ENCODE measurements at places on chromosomes 1 and 21. TPM values are rescaled to one million over a fixed set of nuclear protein-coding genes. Genes with fewer than 3 reads are reported as not detected.

DNA sequence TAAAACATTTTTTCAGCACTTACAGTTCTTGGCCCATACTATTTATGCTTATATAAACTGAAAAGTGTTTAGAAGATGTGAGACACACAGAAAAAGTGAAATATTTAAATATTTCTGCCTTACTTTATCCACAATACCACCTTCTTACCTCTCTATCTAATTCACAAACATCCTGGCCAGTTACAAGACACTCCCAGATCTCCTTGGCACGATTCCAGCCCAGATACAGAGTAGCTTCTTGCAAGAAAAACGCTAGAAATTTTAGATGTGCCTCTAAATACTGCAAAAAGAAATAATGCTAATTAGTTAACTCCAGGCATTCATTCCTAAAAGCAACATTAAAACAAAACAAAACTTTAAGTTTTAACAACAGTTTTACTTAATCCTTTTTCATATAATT is 68.4 kb downstream of the USP24 start:
- no peak for DNase-seq

- DNase-seq: no peak
Measured at GRCh38 chr1:185843986-185844385, 109.8 kb downstream of the HMCN1 start.

DNA sequence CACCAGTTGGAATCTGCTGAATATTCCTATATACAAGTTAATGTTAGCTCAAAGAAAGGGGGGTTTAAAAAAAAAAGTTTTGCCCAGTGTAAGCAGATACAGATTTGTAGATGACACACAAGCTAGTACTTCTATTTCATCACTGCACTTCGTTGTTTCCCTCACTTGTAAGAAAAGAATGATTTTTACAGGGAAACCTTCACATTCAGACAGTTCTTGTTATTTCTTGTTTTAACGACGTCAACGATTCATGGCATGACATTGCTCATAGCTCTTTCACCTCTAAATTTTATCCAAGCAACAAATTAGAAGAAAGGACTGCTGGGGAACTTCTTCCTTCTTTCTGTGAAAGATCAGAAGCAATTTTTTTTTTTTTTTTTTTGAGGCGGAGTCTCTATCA is 25.7 kb upstream of the C1orf105 start:
- no peak for DNase-seq

DNA sequence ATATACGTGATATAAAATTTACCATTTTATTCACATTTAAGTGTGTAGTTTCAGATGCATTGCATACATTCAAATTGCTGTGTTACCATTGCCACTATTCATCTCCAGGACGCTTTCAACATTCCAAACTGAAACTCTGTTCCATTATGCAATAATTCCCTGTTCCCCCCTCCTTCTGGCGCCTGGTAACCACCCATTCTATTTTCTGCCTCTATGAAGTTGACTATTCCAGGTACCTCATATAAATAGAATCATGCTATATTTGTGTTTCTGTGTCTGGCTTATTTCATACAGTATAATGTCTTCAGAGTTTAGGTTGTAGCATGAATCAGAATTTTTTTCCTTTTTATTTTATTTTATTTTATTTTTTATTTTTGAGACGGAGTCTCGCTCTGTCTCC is 41.7 kb downstream of the SLC22A15 start:
- no peak for DNase-seq

DNA sequence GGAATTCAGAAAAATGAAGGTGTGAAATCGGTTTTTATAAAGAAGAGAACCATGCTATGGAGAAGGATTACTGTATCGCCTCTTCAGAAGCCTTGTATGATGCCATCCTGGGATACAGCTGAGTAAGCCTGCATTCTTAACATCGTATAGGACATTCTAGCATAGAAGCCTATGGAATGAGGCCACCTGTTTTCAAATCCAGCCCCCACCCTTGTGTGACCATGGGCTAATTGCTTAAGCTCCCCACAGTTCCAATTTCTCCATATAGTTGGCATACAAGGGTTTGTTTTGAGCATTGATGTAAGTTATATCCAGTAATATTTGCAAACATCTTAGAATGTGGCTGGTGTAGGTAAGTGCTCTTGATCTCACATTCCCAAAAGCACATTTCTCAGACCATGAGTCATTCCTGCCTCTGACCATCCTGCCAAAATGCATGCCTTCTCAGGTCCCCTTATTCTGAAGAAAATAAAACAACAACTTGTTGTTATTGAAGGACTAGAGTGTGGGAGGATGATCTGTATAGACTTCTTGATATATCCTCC is 1.5 kb downstream of the OR14A2 start:
- no peak for DNase-seq

GRCh38 chr1:162697140-162697895 is 65.1 kb downstream of the DDR2 start:
- no peak for DNase-seq

DNA sequence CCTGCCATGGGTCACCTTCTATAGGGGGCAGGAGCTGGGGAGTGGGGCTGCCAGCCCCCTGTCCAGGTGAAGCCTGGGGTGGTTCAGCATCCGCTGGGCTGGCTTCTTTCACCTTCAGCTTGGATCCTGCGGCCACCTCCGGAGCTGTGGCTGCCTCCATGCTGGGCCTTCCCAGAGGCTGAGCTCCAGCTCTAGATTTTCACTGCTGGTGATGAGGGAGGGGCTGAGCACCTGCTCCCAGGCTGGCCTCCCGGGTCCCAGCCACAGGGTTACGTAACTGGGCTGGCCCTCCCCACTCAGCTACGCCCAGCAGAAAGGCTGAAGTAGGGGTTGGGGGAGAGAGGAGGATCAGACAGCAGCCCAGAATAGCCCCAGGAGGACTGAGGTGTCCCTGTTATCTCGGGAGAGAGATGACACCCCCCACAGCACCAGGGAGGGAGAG is at the start of gene MYBPHL:
MYBPHL (minus strand) TSS at position 180 of the 442 bp plus-strand sequence; CDS start at position 160, 20 bp downstream.
- no peak for DNase-seq

DNA sequence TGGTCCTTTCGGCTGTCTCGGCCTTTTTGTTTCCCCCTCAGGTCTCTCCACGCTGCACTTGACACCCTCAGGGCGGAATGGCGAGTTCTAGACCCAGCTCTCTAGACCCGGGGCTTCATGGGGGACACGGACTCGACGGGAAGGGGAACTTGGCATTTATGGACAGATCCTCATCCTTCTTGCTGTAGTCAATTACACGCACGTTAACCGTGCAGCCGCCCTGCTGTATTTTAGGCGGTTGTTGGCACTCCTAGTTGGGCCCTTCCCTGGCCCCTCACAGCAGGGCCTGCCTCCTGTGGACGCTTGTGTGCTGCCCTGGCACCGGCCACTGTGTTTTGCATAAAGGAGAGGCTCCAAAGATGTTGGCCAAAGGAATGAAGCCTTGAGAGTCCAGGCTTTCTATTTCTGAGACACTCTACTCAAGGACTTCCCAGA is 558 bp upstream of the BTG3 start:
- DNase-seq: peak; percentile 7

DNA sequence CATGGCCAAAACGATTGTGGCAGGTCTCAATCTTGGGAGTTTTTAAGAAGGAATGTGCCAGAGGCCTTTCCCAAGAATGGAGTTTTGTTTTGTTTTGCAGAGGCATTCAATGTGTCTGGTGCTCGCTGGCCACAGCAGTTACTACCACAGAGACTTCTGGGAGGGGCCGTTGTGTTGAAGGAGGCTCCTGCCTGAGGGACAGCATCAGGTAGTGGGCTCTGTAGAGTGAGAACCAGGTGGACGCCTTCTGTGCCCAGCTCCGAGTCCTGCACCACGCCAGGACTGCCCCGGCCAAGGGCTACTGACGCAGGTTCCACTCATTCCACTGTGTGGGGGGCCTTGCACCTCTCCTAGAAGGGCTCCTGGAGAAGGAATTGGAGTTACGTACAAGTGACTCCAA is 44.9 kb upstream of the RBM15 start:
- no peak for DNase-seq

DNA sequence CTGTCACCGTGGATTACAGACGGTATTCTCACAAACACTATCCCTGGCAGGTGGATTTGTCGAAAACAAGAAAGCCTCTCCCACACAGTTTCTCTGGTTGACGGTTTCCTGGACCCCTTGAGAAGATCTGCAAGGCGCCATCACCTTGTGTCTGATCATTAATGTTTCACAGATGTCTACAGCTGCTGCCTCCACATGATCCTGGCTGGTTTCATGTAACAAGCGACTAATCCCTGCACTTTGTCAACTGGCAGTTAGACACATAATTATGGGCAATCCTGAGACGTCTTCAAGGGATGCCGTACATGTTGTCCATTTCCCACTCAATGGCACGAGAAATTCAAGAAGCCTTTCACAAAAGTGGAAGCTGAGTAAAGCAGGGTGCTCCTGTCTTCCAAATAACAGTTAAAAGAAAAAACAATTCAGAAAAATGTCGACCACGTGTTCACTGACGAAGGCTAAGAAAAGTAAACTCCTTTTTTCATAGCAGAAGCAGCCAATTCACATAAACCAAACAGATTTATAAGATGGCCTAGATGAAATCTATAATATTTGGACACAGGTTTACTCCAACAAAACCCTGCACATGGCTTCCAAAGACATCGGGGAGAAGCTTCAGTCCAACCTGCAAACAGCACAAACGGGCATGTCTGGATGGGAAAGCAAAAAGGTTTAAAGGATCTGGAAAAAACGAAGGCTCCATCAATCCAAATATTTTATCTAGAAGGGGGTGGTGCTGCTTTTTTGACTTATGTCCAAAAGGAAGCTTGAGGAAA is 52.2 kb downstream of the CAPZB start:
- DNase-seq: no peak

GRCh38 chr1:244231193-244231571 is 180.1 kb downstream of the ZBTB18 start:
- no peak for DNase-seq

DNA sequence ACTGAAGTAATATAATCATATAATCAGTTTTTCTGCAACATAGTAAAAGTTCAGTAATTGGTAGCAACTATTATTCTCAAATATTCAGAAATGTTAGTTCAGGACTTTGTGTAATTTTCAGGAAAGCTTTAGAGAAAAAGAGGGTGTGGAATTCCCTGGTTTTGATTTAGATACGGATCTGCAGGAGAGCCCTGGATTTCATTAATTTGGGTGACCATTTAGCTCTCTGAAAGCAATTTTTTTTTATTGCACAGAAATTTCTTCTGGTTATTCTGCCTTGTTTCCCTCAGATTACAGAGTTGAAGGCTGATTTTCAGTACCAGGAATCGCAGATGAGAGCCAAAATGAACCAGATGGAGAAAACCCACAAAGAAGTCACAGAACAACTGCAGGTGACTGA is 13.8 kb upstream of the STX12 start:
- DNase-seq: no peak

DNA sequence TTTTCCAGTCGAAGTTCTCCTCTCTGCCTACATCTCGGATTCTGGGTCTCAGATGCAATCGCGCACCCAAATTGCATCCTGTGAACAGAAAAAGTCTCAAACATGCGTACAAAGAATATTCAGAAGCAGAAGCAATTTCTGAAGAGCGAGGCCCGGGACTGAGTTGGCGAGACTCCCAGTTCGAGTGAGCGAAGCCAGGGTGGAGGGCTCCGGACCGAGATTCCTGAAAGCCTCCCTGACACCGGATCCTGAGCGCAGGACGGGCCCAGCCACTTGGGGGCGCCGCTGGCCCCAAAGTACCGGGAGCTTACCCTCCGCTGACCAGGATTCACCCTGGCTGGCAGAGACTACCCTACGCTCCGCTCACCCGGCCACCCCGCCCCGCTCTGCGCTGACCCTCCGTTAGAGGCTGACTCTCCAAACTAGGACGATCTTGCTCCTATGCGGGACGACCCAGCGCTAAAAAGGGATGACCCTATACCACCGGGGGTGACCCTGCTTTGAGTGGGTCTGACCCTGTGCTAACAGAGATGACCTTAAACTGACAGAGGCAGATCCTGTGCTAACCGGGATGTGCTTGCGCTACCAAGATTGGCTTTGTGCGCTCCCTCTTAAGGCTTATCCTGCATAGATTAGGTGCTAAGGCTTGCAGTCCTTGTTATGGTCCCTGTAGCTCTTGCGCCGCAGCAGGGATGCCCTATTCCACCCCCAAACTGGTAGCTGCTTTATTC is 12.1 kb downstream of the FOXD2 start:
- DNase-seq: no peak

DNA sequence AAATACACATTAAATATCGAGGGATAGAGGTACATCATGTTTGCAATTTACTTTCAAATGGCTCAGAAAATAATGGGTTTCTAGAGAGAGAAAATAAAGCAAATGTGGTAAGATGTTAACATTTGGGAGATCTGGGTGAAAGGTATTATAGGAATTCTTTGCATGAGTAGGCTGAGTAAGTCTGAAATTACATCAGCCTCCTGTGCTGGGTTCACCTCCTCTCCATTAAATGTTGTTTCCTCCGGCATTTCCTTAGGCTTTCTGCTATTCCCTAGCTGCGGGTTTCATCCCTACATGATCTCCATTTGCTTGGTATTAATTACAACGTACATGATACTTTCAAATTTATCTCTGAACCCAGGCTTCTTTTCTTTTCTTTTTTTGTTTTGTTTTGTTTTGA is 31.6 kb downstream of the ZMYND12 start:
- no peak for DNase-seq

GRCh38 chr1:4741876-4742423 is 87.5 kb downstream of the AJAP1 start:
- no peak for DNase-seq

- DNase-seq: no peak
Measured at GRCh38 chr1:246599315-246599714, 33.1 kb downstream of the CNST start.

- no peak for DNase-seq
Measured at GRCh38 chr1:9590945-9591668, 2.4 kb downstream of the TMEM201 start.

GRCh38 chr1:204505674-204506200 is 10.5 kb upstream of the MDM4 start:
- DNase-seq: no peak

DNA sequence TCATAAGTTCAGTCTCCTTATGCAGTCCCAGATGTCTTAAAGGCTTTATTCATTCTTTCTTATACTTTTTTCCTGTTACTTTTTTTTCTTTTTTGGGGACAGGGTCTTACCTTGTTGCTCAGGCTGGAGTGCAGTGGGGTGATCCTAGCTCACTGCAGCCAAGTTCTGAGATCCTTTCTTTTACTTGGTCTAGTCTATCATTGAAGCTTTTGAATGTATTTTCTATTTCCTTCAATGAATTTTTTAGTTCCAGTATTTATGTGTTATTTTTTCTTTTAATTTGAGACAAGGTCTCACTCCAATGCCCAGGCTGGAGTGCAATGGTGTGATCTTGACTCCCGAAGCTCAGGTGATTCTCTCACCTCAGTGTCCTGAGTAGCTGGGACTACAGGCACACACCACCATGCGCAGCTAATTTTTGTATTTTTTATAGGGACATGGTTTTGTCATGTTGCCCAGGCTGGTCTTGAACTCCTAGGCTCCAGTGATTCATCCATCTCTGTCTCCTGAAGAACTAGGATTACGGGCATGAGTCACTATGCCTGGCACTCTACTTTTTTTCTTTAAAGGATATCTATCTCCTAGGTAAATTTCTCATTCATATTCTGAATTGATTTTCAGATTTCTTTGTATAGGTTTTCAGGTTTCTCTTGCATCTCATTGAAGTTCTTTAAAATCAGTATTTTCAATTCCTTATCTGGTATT is 26.1 kb upstream of the GTF2B start:
- DNase-seq: no peak

GRCh38 chr1:1425753-1426495 is 4.8 kb upstream of the ANKRD65 start:
- DNase-seq: no peak

CLDN8 gene
- not detected for total RNA-seq

TNFRSF9 gene
- 0.13 TPM for total RNA-seq

TPTE gene
- total RNA-seq: not detected

MYOG gene
- not detected for total RNA-seq

FMO1 gene
- total RNA-seq: not detected

REG4 gene
- total RNA-seq: not detected

VASH2 gene
- total RNA-seq: 0.13 TPM

SLC35E2B gene
- total RNA-seq: 15.7 TPM

LCE2C gene
- total RNA-seq: not detected

MYCL gene
- total RNA-seq: 0.38 TPM

C1orf210 gene
- not detected for total RNA-seq

All from dermis microvascular lymphatic vessel endothelial cell (primary cell).